ENCODE measurements at places on chromosomes 12 and 14.

DNA sequence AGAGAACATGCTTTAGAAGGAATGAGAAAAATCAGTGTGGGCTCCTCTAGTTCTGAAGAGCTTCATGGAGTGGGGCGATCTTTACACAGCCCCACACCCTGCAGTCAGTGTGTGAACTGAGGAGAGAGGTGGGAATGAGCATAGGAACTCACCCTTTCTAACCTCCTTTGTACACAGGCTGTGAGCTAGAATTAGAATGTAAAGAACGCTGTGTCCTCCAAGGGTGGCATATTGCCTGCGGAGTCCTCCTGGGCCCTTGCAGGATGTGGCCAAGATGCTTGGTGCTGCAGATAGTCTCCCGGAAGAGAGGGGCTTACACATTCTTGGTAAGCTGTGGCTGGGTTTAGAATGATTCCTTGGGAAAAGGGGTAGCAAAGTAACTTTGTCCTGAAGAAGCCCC, 43.9 kb downstream of the NINJ2 start:
- DNase-seq, result no peak

- no peak for DNase-seq
Observed at GRCh38 chr14:105927096-105928060, 401.0 kb downstream of the TMEM121 start.

GRCh38 chr14:75283833-75284563, 5.4 kb downstream of the FOS start:
- no peak for DNase-seq

- DNase-seq, result no peak
Observed at GRCh38 chr12:7959278-7959677, 23.3 kb upstream of the SLC2A3 start.

DNA sequence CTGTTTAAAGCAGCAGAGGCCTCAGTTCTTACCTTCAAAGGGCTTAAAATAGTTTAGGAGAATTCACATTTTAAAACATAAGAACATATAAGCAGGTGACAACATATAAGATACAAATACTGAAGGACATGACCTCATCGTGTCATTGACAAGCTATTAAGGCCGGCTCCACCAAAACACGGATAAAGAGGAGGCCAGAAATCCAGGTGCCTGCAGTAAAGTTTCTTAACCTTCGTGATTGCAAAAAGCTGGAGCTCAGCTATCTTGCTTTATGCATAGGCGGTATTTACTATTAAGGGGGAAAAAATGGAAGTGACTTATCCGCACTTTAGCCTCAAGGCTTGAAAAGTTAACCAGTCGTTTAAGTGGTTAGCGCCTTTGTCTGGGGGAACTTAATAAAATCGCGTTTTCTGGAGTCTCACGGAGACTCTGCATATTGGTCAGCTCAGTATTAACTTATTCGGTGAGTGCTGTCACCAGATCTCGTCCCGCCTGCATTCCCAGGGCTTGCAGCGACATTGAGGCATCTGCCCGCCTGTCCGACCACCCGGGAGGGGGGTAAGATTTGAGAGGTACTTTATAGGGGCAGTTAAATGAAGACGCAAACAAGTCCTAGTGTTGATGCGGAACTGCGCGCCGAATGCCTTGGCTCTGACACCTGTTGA, 1.1 kb upstream of the SP1 start:
- DNase-seq, result no peak

- no peak for DNase-seq
Observed at GRCh38 chr12:97716356-97716755, 253.8 kb downstream of the RMST start.

GRCh38 chr12:92136026-92136730, 9.5 kb downstream of the BTG1 start:
- no peak for DNase-seq

- no peak for DNase-seq
Observed at GRCh38 chr14:85564841-85565527, 35.0 kb downstream of the FLRT2 start.

DNA sequence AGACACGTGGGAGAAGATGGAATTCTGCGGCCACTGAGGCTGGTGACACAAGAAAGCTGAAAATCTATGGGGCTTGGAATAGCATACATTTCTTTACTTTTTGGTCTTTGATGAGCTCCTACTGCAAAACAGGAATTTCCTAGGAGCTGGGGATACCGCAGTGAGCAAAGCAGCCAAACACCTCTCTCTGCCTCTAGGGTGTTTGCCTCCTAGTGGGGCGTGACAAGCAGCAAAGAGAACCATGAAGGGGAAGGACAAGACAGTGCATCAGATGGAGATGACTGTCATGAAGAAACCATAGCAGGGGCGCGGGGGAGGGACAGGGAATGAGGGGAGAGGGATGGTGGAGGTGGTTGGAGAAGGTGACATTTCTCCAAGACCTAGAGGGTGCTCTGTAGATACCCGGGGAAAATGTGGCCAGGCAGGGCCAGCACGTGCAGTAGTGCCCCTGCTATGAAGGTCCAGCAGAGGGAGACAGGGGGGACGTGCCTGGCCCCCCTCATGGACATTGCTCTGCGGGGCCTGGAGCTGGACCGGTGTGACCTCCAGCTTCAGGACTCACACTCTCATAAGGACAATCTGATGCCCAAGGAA, 58.6 kb downstream of the SERPINA3 start:
- no peak for DNase-seq

DNA sequence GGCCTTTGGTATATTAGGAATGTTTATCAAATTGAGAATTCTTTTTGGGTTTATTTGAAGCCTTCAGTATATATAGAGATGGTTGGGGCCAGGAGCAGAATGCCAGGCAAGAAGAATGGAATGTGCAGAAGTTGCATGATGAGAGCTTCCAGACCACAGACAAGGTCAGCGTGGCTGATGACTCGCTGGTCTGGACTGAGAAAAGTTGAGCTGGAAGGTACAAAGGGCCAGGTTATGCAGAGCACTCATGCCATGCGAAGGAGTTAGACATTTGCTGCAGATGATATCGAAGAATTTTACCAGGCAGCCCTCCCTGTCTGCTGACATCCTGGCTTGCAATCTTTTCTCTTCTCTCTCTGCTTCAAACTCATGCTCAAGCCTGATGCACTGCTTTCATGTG, 196.2 kb upstream of the ARHGAP5 start:
- no peak for DNase-seq

DNA sequence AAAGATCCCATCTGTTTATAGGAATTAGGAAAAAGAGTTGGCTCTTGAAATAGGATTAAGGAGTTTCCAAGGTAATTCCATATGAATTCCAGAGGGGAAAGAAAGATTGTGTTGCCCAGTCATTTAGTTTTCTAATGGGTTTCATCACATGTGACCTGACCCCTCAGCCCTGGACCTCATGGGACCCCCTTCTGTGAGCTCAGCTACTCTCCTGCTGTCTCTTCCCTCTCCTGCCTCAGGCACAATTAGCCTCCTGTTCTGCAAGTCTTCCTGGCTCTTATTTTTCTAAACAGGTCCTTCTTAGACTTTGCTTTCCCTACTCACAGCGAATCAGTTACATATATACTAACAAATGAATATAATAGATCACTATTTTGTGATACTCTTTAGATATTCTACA, 237.7 kb downstream of the TRHDE start:
- DNase-seq, result no peak

DNA sequence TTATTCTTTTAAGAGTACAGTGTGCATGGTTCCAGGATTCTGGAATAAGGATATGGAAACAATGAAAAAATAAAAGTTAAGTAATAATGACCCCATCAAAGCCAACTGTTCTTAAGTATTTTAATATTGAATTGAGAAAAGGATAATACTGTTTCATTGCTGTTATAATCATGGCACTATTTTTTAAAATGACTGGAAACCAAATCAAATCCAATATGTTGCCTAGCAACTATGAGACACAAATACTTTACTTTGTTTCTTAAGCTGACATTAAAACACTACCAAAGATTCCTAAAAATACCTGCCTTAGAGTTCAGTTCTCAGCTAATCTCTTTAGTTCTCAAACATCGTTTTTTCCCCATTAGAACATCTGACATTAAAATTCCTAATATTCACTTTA, 66.4 kb upstream of the OTOGL start:
- DNase-seq, result no peak

GRCh38 chr12:23548742-23549141, 400.7 kb downstream of the SOX5 start:
- DNase-seq, result no peak

DNA sequence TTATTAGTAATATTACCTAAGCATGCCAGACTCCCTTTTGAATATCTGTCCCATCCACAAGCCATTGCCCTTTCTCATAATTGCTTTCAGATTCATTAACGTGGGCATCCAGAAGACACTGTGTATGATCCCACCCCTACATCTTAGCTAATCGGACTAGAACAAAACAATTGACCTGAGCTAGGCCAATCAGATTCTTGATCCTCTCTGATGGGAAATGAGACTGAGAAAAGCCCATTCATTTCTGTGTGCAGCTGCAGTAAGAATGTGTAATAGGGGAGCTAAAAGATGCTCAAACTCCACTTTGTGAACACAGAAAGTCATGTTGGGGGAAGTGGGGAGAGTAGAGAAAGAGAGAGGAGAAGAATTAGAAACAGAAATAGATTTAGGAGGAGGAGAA, 281.7 kb upstream of the G2E3 start:
- DNase-seq, result no peak

DNA sequence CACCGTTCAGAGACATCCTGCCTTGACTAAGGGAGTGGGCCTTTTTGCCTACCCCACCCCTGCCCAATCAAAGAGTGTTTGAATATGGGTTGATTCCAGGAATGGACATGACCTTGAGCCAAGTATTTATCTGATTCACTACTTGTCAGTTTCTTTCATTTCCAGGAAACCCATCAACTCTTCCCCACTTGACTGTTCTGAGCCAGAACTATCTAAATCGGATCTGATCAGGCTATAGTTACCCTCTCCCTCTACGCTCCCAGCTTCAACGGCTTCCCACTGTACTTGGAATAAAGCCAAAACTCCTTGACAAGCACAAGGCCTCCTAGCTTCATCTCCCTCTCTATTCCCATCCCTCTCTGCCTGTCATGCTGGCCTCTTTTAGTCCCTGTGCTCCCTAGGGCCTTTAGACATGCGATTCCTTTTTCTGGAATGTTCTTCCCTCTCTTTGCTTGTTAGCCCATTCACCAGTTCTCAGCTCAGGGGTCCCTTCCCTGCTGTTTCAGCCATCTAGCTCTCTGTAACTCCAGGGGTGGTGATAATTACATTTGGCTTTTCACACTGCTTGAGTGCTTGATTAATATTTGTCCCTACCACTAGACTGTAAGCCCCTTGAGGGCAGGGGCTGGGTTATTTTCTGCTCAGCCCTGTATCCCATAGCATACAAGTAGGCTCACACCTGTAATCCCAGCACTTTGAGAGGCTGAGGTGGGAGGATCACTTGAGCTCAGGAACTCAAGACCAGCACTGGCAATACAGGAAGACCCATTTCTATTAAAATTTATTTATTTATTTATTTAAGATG, 5.5 kb upstream of the ITPK1 start:
- DNase-seq, result no peak

GRCh38 chr12:94941440-94941862, 62.0 kb downstream of the NDUFA12 start:
- DNase-seq, result no peak
